ENCODE measurements at places on chromosomes 3 and 15. TPM values are rescaled to one million over a fixed set of nuclear protein-coding genes. Genes with fewer than 3 reads are reported as not detected.

DAZL gene
- 0.18 TPM for total RNA-seq

GRCh38 chr15:31069360-31070000 is 32.0 kb downstream of the TRPM1 start:
- no peak overlapping the region for H3K4me3 ChIP-seq
- H3K4me1 ChIP-seq: no peaks in the 10 kb centered on the region
- no peaks in the 10 kb centered on the region for H3K27me3 ChIP-seq

GRCh38 chr3:127351775-127352350 is 64.0 kb upstream of the PRR20G start:
- H3K4me3 ChIP-seq: no peak overlapping the region
- no peaks in the 10 kb centered on the region for H3K36me3 ChIP-seq
- H3K27me3 ChIP-seq: no peaks in the 10 kb centered on the region
- H3K4me1 ChIP-seq: no peaks in the 10 kb centered on the region
- no peak overlapping the region for H3K27ac ChIP-seq

DNA sequence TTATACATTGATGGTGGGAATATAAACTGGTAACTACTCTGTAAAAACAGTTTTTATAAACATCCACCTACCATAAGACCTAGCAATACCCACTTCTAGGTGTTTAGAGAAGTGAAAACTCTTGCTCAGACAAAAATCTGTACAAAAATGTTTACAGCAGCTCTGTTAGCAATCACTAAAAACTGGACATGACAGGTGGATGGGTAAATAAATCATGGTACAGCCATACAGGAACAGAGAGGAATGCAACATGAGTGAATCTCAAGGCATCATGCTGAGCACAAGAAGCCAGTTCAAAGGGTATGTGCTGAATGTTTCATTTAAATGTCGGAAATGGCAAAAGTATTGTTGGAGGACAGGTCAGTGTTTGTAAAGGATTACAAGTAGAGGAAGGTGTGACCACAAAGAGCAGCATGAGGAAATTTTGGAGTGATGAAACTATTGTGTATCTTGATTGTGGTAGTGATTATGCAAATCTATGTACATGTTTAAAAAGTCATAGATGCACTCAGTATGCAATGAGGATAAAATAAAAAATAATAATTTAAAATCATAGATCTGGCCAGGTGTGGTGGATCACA is 2.8 kb upstream of the RNU5A-1 start:
- no peak overlapping the region for H3K4me3 ChIP-seq
- H3K27ac ChIP-seq: no peak overlapping the region
- DNase-seq: no peak
- H3K36me3 ChIP-seq: no peaks in the 10 kb centered on the region

DNA sequence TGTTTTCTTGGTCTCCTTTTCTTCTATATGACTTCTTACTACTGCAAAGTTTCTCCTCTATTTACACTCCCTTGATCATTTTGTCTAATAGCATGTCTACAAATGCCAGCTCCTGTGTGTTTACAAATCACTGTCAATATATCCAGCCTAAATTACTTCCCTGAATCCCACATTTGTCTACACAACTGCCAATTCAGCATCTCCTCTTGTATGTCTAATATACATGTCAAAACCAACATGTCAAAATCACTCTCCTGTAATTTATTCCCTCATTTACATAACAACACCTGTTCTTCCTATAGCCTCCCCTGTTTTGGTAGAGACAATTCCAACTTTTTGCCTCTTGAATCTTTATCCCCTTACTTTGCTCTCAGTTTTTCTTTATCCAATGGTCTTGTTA is 359.3 kb downstream of the PLOD2 start:
- no peak overlapping the region for H3K27ac ChIP-seq
- DNase-seq: no peak
- no peaks in the 10 kb centered on the region for H3K27me3 ChIP-seq

CCDC39 gene
- not detected for total RNA-seq

CPNE9 gene
- total RNA-seq: not detected

PRSS50 gene
- total RNA-seq: not detected

CRYGS gene
- 3.0 TPM for total RNA-seq

BLM gene
- 37.0 TPM for total RNA-seq

GRCh38 chr3:48285132-48285531 is 44.2 kb downstream of the ZNF589 start:
- no peaks in the 10 kb centered on the region for H3K27me3 ChIP-seq
- no peaks in the 10 kb centered on the region for H3K36me3 ChIP-seq
- no peaks in the 10 kb centered on the region for H3K4me1 ChIP-seq
- DNase-seq: no peak
- H3K4me3 ChIP-seq: no peak overlapping the region
- no peak overlapping the region for H3K27ac ChIP-seq

- DNase-seq: no peak
- no peak overlapping the region for H3K4me3 ChIP-seq
- H3K4me1 ChIP-seq: no peaks in the 10 kb centered on the region
- H3K36me3 ChIP-seq: peaks cover 37% of the 10 kb centered on the region
These were observed 21.6 kb downstream of the QTRT2 start for GRCh38 chr3:114078126-114078525.

DNA sequence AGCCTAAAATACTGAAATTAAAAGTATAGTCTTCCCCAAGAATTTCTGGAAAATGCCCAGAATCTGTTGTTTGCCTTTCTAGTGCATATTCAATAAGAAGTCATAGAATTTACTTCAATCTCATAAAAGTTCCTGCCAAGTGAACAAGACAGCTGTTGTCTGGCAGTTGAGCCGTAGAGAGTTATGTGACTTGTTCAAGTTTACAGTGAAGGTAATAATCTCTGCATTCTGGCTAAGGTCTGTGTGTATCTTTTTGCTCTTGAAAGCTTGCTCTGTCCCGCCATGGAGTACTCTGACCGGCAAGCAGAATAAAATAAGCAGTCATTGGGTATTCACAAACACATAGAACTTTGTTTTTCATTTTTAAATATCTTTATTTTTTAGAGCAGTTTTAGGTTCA is 77.8 kb downstream of the GHSR start:
- H3K27ac ChIP-seq: no peak overlapping the region
- H3K36me3 ChIP-seq: no peaks in the 10 kb centered on the region
- no peak for DNase-seq
- H3K4me1 ChIP-seq: no peaks in the 10 kb centered on the region
- H3K27me3 ChIP-seq: no peaks in the 10 kb centered on the region

- DNase-seq: no peak
- H3K4me3 ChIP-seq: no peak overlapping the region
- H3K36me3 ChIP-seq: no peaks in the 10 kb centered on the region
- peaks cover 50% of the 10 kb centered on the region for H3K4me1 ChIP-seq
- H3K27ac ChIP-seq: no peak overlapping the region
These were observed 31.3 kb downstream of the SNRK start for GRCh38 chr3:43317461-43318316.

GRCh38 chr3:76470285-76470684 is 569.6 kb upstream of the ROBO2 start:
- H3K27ac ChIP-seq: no peak overlapping the region
- DNase-seq: no peak
- no peak overlapping the region for H3K4me3 ChIP-seq
- no peaks in the 10 kb centered on the region for H3K27me3 ChIP-seq
- no peaks in the 10 kb centered on the region for H3K36me3 ChIP-seq
- no peaks in the 10 kb centered on the region for H3K4me1 ChIP-seq

GRCh38 chr3:115626721-115627120 is 3.4 kb downstream of the GAP43 start:
- H3K4me1 ChIP-seq: peaks cover 8% of the 10 kb centered on the region
- peaks cover 20% of the 10 kb centered on the region for H3K27me3 ChIP-seq
- no peaks in the 10 kb centered on the region for H3K36me3 ChIP-seq

DNA sequence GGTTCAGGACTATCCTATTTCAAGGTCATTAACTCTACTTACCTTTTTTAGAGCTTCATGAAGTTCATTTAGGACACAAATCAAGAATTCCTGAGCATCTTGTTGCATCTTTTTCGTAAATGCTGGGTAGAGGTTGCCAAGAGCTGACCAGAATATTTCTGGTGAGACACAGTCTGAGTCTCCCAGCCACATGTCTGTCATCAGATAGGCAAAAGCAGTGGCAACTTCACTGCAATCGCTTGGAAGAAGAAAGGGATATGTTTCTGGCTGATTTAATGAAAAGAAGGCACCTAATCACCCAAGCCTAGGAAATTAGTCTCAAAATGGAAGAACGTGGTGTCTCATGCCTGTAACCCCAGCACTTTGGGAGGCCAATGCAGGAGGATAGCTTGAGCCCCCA is 2.9 kb downstream of the USP50 start:
- no peaks in the 10 kb centered on the region for H3K4me1 ChIP-seq
- no peak overlapping the region for H3K27ac ChIP-seq
- H3K36me3 ChIP-seq: no peaks in the 10 kb centered on the region

CGNL1 gene
- not detected for total RNA-seq

DNA sequence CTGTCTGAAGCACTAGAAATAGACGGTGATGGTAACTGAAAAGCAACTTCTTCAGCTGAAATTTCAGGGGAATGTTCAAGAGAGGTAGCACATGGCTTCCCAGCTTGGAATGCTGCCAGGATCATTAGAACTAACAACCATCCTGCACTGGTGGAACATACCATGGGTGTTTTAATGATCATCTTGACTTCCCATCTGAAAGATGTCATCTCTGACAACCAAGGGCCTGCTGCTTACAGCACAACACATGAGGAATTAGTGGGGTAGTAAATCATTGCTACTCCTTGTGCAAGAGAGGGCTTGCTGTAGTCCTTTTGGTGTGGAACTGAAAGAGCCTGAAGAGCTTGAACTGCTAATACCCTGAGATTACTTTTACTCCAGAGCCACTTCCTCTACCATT is 853.7 kb downstream of the MCTP2 start:
- H3K36me3 ChIP-seq: no peaks in the 10 kb centered on the region
- H3K4me1 ChIP-seq: no peaks in the 10 kb centered on the region
- no peak for DNase-seq
- no peaks in the 10 kb centered on the region for H3K27me3 ChIP-seq
- no peak overlapping the region for H3K27ac ChIP-seq
